NAMALWA (cell line): ENCODE measurements at places on chromosomes 4 and X.

GRCh38 chrX:84441143-84441542 lies 61.1 kb downstream of the HDX start:
- DNase-seq, result no peak

GRCh38 chr4:19969492-19969891 lies 282.2 kb upstream of the SLIT2 start:
- DNase-seq, result no peak

DNA sequence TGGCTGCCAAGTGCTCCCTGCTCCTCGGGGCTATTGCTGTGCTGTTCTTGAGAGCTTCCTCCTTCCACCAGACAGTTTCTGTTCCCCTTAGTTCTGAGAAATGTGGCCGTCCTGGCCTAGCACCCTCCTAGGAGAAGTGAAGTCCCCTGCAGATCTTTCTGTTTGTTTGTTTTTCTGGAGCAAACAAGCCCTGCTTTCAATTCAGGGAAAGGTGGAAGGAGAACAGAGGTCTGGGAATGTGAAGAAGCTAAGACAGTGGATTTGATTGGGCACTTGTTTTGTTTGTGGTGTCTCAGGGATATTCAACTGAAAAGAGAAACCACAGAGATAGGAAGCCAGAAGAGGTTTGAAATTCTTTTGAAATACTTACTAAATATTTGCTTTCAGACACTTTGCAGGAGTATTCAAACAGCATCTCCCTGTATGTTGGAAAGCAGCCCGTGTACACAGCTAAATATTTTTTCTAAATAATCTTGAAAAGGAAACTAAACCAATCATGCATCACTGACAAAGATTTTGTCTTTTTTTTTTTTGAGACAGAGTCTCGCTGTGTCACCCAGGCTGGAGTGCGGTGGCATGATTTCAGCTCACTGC lies 36.5 kb upstream of the PPM1K start:
- peak; percentile 83 for DNase-seq

GRCh38 chr4:169115144-169115896 lies 105.3 kb upstream of the CBR4 start:
- DNase-seq, result no peak

DNA sequence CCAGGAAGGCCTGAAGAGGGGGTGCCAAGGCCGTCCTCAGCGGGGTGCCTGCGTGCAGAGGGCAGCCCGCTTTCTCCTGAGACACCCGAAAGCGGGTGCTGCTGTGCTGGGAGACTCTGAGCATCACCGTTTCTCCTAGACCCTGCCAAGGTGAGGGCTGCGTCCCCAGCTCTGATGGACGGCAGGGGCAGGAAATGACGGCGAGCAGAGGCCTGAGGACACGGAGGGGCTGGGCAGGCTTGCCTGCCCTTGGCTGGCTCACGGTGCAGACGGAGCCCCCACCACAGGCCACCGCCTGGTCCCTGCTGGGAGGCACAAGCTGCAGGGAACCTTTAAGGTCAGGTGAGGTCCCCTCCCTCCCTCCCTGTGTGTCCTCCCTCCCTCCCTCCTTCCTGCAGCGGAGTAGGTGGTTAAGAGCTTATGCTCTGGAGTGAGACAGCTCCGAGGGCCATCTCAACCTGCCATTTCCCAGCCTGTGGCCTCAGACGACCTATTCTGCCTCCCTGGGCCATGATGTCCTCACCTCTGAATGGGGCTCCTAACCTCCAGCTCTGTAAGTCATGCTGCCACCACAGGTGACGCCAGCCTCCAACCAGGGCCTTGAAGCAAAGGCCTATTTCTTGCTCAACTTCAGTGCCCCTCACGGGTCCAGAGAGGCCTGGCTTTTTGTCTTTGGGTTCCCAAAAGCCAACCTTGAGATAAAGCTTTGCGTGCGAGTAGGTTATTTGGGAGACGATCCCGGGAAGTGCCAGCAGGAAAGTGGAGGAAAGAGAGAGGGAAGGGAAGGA lies 54.2 kb upstream of the GRPEL1 start:
- no peak for DNase-seq

- DNase-seq, result no peak
Measured at GRCh38 chr4:47040828-47041227, 9.5 kb downstream of the GABRB1 start.

DNA sequence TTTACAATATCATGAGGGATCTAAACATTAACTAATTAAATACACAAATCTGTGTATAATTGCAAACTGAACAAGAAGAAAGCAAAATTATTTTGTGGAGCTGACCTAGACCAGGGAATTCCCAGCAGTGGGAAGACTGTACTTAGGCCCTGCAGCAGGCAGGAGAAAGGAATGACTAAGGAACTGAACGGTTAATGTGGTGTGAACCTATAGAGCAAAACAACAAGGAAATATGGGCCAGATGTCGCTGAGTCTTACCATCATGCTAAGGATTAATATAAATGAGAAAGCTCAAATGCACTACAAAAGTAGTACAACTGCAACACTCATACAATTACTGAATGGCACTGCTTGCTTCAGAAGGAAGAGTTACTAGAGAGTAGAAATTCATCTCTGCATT lies 120.3 kb upstream of the ATXN3L start:
- DNase-seq, result no peak

- DNase-seq, result no peak
Measured at GRCh38 chrX:133774807-133775206, 210.6 kb downstream of the GPC3 start.

- DNase-seq, result no peak
Measured at GRCh38 chr4:102757681-102758080, 3.1 kb downstream of the MANBA start.

- no peak for DNase-seq
Measured at GRCh38 chrX:17854531-17854930, 6.6 kb downstream of the RAI2 start.

DNA sequence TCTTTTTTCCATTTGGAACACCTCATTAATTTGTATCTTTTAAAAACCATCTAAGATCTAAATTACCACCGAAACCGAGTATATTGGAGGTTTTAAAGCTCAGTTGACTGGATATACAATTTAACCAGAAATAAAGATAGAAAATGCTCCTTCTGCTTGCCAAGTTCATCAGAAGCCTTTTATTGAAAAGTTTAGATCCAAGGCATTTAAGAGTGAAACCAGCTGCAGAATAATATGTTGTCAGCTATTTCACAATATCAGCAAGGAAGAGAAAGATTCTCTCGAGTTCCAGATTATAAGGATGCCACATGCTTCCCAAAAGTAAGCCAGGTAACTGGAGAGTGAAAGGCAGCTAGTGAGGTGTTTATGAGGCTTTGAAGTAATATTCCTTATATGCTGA lies 217.4 kb downstream of the DCTD start:
- no peak for DNase-seq

GRCh38 chrX:30762755-30763154 lies 109.5 kb downstream of the GK start:
- DNase-seq, result no peak

- DNase-seq, result no peak
Measured at GRCh38 chr4:150600812-150601445, 19.0 kb downstream of the MAB21L2 start.

DNA sequence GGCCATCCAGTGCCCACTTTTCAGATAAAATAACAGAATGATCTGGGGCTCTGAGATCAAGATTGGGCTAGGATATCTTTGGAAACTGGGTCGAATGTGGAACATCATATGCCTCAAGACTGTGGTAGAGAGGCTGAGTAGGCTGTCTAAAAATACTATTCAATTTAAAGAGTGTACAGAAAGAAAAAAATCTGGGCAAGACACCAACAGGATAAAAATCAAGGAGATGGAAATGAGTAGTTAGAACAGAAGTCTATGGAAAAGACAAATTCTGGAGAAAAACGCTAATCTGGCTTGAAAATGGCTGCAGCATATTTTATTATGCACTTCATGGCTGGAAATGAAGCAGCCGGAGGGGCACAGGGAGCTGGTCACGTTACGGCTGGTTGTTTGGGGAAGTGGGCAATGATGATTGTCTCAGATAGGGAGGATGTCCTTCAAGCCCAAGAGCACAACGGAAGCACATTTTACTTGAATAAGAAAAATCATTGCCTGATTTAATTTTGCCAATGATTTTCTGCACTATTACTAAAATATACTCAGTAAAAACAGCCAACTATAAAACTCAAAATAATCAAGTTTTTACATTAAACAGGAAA lies 27.1 kb upstream of the MAPK10 start:
- no peak for DNase-seq

GRCh38 chr4:8912506-8912905 lies 40.9 kb upstream of the HMX1 start:
- DNase-seq, result no peak

GRCh38 chr4:81215931-81216330 lies 909 bp upstream of the PRKG2 start:
- DNase-seq, result no peak

DNA sequence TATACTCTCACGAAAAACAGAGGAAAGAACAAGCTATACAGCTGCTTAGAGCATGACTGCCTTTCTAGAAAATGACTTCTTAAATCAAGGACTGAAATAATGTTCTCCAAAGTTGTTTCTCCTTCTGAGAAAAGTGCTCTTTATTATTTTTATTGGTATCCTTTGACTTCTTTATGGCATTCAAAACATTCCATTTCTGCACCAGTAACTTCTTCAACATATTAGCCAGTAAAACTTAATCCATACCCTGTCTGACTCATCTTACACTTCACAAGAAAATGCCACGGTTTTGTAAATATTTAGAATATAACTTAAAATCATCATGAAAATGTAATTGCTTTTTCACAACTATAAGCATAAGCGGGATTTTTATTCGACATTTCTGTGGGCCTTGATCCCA lies 180.4 kb downstream of the NR3C2 start:
- no peak for DNase-seq

GRCh38 chrX:42954880-42955279 lies 176.9 kb upstream of the PPP1R2C start:
- DNase-seq, result peak; percentile 28

DNA sequence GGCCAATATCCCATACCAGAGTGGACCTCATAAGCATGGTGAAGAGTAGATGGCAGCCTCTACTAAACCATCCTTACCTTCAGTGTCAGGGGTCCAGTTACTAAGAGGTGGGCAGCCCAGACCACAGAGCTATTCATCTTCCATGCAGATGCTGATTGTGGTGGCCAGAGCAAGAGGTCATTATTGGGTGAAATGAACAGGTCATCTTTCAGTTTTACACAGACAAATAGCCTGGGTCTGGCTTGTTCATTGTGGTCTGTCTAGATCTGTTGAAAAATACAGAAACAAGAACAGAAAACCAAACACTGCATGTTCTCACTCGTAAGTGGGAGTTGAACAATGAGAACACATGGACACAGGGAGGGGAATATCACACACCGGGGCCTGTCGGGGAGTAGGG lies 71.3 kb downstream of the PAK3 start:
- no peak for DNase-seq

DNA sequence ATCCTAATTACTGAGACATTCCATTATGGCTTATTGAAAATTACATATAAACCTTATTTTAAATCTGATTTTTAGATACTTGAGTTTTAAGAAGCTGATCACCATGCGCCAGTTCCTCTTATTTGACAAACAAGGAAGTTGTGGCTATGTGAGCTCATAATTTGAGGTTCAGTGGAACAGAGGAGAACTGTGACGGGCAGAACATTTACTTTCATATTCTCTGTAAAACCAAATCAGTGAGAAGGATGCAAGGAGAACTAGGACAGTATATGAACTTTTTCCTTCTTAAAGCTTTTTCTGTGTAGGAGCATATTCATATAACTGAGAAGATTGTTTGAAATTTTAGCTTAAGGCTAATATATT lies 25.3 kb downstream of the STIM2 start:
- DNase-seq, result peak; percentile 90

DNA sequence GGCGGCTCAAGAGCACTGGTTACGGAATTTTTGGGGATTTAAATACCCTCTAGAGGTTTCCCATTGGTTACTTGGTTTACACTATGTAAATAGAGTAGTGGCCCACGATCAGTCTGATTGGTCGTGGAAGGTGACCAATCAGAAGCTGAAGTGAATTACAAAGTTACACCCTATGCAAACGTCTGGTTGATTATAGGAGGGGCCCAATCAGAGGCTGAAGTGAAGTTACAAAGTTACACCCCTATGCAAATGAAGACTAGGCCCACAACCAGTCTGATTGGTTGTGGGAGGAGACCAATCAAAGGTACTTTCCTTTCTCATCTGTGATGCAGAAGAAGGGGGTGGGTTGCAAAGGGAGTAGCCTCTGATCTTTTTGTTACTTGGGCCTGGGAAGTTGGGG lies 45.1 kb upstream of the HSD17B10 start:
- peak; percentile 84 for DNase-seq

DNA sequence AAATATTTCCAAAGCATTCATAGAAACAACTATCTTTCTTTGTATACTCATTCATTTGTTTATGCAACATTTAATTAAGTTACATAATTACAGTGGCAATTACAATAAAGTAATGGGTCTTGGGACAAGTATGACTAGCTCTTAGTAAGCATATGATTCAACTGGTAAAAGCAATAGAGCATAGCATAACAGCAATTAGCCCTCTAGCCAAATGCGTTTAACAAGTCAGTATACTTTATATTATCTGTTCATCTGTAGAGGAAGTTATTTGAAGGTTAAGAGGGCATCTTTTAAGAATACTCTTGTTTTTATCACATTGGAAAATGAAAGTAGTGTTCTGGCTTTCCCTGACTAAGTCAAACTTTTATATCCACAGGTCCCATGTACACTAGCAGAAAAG lies 198.1 kb upstream of the UGT8 start:
- no peak for DNase-seq

DNA sequence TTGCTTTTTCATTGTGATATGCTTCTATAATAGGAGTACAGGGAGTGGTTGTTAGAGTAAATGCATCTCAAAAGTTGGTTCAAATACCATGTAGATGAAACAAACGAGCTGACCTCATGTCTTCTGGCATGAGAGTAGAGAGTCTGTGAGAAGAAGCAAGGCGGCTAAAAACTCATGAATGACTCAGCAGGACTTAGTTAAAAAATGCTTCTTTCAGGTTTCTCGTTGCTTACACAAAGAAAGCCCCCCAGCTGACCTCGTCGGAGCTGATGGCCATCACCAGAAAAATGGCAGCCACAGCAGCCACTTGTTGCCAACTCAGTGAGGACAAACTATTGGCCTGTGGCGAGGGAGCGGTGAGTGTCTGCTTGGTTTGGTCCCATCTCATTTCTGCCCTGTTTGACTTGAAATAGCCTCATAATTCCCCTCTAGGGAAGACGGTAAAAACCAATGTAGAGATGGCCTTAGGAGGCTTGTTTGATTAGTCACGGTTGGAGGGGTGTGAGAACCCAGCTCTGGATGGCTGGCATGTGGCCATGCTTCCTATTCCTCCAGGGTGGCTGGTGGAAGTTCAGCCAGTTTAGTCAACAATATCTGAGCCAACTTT lies 14.5 kb downstream of the AFP start:
- no peak for DNase-seq

DNA sequence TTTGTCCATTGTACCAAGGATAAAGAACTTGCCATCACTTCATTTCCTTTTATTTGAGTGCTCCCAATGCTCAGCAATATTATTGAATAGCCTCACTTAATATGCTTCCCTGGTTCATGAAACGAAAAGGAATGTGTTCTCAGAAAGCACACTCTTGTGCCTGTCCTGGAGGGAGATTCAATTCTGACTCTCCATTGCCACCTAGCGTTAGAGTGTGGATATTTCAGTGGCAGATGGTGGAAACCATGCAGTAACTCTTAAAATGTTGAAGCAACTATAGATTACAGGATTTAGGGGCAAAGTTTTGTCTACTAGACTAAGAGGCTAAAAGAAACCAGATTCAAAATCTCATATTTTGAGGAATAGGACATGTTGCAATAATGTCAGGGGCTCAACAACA lies 36.0 kb downstream of the GAB3 start:
- DNase-seq, result peak; percentile 72
